ENCODE measurements at places on chromosomes 5 and 9.

DNA sequence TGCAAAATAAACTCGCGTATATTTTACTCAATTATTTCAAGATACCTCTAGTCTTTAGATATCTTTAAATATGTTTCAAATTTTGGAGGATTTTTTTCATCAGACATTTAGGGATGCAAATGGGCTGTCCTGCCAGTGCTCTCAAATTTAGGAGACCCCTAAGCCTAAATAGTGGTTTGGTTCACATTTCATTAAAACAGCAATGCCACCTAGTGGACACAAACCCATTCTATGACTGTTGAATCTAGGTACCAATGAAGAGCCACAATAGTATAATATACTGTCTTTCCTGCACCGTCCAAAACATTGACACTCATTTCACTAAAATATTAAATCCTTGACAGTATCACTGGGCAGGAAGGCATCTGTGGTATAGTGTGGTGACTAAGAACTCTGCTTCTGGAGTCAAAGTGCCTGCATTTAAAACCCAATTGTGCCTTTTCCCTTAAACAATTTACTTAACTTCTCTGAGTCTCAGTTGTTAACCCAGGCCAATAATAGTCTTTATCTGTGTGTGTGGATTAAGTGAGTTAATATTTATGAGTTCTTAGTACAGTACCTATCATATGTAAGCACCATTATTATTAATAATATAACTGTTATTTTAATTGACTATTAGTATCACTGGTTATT lies 148.0 kb downstream of the RORB start:
- peak; percentile 2 for DNase-seq

DNA sequence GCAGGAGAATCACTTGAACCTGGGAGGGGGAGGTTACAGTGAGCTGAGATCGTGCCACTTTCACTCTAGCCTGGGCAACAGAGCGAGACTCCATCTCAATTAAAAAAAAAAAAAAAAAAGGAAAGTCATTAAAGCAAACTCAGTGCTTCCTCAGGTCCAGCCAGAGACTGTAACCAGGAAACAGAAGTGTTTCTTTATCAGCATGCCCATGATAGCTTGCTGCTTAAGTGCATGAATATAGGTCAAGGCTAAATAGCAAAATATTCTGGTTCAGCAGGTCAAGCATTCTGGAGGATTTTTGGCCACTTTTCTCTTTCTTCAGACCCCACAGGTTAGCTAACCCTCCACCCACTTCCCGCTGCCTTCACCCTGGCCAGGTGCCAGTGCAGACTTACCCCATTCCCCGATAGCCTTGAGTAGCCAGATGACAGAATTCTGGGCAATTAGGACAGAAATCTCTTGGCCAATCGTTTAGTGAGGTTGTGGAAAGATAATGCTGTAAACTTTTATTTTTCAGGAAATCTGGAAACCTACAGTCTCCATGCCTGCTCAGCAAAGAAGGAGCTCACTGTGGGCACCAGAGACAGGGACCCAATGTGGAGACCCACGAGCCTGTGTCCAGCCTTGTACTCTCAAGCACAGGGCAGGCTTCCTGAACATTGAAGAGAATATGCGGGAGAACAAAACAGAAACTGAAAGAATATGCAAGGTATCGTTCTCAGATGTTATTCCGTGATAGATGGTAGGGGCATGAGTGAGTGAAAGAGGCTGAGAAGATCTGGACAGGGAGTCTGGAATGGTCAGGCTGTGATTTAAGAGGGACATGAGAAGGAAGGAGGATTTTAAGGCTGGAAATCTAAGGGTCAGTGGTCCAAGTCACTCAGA lies 4.2 kb upstream of the UGT3A2 start:
- DNase-seq = no peak

DNA sequence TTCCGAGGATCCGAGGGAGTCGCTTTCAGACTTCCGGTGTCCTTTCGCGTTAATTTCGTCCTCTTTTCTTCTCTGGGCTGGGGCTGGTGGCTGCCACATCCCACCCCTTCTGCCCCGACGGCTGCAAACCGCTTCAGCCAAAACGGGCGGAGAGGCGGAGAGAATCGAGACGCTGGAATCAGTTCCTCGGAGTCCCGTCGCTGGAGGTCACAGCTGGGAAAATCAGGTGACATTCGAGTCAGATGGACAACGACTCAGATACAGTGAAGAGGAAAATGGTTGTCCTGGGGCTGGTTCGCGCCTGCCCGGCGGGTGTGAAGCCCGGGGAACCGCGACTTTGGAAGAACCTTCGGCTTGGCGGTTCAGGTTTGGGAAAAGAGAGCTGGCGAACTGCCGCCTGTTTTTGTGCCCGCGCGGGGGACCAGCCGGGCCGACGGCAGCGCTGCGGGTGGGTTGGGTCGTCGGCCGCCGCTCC lies 8.9 kb upstream of the NKX2-5 start:
- DNase-seq = no peak

DNA sequence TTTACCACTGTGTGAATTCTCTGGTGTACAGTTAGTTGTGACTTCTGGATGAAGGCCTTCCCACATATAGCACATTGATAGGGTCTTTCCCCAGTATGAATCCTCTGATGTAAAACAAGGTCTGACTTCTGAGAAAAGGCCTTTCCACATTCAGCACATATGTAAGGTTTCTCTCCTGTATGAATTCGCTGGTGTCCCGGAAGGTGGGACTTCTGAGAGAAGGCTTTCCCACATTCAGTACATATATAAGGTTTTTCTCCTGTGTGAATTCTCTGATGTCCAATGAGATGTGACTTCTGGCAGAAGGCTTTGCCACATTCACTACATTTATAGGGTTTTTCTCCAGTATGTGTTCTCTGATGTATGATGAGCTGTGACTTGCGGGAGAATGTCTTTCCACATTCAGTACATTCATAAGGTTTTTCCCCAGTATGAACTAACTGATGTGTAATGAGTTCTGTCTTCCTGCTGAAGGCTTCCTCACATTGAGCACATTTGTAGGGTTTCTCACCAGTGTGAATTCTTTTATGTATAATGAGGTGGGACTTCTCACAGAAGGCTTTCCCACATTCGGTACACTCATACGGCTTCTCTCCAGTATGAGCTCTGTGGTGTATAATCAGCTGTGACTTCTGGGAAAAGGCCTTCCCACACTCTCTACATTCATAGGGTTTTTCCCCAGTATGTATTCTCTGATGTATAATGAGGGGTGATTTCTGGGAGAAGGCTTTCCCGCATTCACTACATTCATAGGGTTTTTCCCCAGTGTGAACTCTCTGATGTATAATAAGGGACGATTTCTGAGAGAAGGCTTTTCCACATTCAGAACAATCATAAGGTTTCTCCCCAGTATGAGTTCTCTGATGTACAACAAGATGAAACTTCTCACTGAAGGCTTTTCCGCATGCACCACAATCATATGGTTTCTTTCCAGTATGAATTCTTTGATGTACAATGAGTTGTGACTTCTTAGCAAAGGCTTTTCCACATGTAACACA lies 9.1 kb downstream of the ZNF300 start:
- no peak for DNase-seq

GRCh38 chr5:128774605-128775004 lies 190.7 kb upstream of the SLC27A6 start:
- DNase-seq = no peak

DNA sequence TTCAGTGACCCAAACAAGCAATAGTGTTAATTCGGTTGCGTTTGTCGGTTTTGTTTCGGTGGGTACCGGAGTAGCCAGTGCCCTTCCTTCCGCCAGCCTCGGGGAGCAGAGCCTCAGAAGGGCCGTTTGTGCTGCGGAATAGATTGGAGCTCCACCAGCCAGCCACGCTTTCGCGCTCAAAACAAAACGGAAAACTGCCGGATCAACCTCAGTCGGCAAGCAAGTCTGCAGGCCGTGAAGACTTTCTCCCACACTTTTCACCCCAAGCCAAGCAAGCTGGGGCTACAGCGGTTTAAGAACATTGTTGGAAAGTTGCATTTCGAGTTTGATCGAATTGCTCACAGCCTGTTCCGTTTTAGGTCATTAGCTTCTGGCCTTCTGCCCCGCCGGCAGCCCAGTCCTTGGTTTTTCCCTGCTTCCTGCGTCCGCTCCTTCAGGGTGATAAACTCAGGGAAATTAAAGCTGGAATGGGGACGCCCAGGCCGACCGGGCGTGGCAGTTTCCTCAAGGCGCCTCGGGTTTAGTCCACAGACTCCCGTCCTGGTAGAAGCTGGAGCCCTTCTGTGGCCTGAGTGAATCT lies 803 bp upstream of the CCNO start:
- no peak for DNase-seq

DNA sequence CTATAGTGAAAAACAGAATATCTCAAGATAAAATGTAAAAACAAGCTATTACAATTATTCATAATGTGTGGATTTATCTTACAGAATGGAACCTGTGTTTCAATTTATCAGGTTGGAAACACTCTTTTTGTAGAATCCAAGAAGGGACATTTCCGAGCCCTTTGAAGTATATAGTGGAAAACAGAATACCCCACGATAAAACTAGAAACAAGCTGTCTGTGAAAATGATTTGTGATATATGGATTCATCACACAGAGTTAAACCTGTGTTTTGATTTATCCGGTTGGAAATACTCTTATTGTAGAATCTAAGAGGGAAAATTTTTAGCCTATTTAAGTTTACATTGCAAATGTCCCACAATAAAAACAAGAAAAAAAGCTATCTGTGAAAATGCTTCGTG lies 388.2 kb downstream of the PRDM9 start:
- DNase-seq = no peak

DNA sequence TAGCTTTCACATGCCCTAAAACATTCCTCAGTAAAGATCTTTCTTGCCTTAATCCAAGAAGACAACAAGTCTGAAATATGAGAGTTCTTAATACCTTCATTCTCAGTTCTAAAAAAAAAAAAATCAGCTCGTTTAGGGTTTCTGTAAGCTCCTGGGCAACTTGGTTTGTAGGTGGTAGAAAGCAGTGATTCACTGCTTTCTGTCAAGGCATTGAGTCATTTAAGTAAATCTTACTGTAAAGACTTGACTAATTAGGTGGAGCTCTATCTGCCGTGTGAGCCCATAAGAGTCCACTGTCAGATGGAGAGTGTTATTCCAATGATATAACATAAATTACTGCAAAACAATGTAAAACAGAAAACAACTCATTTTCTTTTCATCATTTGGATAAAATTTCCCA lies 56.1 kb upstream of the MAST4 start:
- no peak for DNase-seq

DNA sequence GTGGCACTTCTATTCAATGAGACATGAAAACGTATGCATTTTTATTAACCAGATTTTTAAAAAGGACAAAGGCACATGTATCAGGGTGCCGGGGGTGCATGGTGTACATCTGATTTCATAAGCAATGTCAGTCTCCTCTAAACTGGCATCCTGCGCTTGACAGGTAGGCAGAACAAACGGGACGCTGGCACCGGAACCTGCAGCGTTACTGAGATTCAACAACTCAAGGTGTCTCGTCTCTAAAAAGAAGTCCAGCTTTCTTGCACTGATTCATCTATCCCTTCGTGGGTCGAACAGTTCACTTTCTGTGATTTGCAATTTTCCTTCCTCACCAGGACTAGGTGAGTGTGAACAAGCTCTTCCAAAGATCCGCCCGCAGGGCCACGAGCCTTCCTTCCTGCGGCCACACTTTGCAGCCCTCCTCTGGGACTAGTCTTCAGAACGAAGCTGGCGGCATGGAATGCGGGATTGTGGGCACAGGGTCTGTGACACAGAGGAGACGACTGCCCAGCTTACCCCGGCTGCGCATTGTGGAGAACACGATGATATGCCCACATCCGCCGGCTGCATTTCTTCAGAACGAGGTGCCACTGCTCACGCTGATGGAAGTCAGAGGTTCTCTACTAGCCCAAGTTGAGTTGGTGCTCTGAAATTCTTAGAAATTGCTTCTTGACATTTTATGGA lies 7.2 kb downstream of the SLC6A3 start:
- no peak for DNase-seq

DNA sequence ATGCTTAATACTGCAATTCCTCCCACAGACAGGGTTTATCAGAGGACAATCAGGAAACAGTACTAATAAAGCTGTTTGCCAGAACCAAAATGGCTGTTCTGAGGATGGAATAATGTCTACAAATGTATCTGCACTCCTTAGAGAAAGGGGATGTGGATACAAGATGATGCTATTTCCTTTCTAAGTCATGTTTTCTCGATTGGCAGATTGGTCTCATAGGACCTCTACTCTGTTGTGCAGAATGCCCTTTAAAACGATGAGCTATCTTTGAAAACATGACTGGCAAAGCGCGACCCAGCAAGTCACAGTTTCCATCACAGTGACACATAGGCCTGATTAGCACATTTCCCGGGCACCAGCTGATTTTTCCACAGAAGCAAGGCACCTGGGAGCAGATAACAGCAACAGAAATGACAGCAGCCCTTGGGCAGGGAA lies 54.0 kb downstream of the AOPEP start:
- DNase-seq = no peak

DNA sequence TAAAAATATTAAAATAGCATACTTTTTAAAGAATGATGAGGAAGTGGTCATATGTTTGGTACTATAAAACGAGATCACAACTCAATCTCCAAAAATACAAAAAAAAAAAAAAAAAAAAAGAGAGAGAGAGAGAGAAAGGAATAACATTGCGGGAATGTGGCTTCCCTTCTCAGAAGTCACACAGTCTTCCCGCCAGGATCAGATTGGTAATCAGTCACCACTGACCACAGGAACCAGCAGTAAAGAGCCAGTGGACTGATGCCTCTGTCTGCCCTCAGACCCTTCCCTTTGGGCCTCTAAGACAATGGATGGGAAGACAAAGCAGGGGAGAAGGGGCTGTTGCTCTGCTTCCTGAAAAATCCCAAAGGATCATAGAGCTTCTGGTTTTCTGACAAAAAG lies 104.9 kb downstream of the KLHL3 start:
- no peak for DNase-seq

GRCh38 chr5:29208024-29208423 lies 1985.5 kb upstream of the CDH6 start:
- DNase-seq = no peak

GRCh38 chr9:129834489-129835127 lies 467 bp downstream of the C9orf78 start:
- DNase-seq = peak; percentile 54

DNA sequence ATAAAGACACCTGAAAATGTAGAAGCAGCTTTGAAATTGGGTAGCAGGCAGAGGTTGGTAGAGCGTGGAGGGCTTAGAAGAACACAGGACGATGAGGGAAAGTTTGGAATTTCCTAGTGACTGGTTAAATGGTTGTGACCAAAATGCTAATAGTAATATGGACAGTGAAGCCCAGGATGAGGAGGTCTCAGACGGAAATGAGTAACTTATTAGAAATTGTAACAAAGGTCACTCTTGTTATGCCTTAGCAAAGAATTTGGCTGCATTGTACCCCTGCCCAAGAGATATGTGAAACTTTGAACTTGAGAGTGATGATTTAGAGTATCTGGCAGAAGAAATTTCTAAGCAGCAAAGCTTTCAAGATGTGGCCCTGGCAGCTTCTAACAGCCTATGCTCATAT lies 382.5 kb downstream of the KCNN2 start:
- DNase-seq = no peak

GRCh38 chr5:96195123-96195522 lies 233.5 kb upstream of the ELL2 start:
- no peak for DNase-seq

DNA sequence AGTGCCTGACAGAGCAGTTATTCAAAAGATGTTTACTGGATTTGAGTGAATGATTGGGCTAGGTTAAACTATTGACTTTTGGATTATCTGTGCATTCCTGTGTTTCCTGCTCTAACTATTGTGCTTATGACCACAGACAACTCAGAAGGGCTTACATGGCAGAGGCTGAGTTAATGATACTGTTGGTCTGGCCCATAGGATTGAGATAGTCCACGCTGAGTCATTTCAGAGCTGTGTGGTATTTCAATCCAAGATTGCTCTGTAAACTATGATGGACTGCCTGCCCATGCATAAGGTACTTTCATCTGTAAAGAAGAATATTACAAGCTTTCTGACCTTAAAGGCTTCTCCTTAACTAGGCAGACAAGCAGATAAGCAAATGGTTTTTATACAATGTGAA lies 49.1 kb upstream of the SLIT3 start:
- DNase-seq = no peak

Data from CD4-positive, alpha-beta T cell treated with Interleukin-10 for 1 hour (primary cell).